Effector CD4-positive, alpha-beta T cell (primary cell): ENCODE measurements at places on chromosomes 3 and 15.

DNA sequence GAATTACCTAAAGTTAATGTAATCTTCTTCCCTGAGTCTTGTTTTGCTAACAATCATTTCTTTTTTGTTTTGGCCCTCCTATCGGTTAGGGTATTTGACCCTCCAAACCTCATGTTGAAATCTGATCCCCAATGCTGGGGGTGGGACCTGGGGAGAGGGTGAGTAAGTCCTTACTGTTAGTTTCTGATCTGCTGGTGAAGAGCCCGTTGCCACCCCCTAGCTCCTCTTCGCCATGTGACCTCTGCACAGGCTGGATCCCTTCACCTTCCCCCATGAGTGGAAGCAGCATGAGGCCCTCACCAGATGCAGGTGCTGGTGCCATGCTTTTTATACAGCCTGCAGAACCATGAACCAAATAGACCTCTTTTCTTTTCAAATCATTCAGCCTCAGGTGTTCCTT lies 62.8 kb upstream of the ADCY5 start:
- no peak for DNase-seq

- DNase-seq: no peak
These were observed 252.7 kb downstream of the EPHA3 start for GRCh38 chr3:89360156-89360555.

- no peak for DNase-seq
These were observed 25.7 kb downstream of the PRKCI start for GRCh38 chr3:170247875-170248274.

- no peak for DNase-seq
These were observed 3.5 kb downstream of the BTBD1 start for GRCh38 chr15:83063551-83063950.

- DNase-seq: no peak
These were observed 900.5 kb downstream of the EPHA3 start for GRCh38 chr3:90007778-90008499.

- no peak for DNase-seq
These were observed 109.5 kb downstream of the VGLL4 start for GRCh38 chr3:11534011-11534792.

DNA sequence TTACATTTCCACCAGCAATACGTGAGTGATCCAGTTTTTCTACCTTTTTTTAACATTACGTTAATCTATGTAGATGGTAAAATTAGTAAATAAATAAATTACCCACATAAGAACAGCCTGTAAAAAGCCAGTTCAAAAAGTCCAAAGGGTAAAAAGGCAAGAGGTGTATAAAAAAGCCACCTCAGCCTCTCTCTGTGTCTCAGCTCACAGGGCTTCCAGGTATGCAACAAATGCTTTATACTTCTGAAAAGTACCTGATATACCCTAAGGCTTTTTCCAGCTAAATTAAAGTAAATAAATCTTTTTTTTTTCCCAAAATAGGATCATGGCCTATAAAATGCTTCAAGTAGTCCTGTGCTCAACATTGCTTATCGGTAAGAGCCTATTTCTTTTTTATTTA lies at the start of gene C3orf85:
Gene C3orf85 (plus strand): TSS at position 197 of the 400 bp plus-strand sequence. CDS start 129 bp downstream, at position 326.
- no peak for DNase-seq

GRCh38 chr3:182622241-182622545 lies 171.1 kb upstream of the ATP11B start:
- no peak for DNase-seq
